ENCODE measurements at places on chromosomes 3 and 15.
A peak's percentile ranks its signal among the peaks of the same experiment; 100 is the strongest.

GRCh38 chr3:101779822-101780381 lies 891 bp downstream of the NXPE3 start:
- no peak for DNase-seq

DNA sequence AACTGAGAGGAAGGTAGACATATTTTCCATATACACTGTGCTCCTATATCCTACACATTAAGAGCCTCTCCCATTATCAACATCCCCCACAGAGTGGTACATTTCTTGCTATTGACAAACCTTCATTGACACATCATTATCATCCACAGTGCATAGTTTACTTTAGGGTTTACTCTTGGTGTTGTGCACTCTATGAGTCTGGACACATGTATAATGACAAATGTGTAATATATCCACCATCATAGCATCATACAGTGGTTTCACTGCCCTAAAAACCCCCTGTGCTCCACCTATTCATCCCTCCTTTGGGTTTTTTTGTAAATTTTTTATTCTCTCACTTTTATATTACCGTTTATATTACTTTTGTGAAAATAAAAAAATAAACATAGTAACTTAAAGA lies 22.2 kb upstream of the CLDN18 start:
- DNase-seq: no peak

GRCh38 chr3:179769411-179770247 lies 116.8 kb downstream of the USP13 start:
- DNase-seq: no peak

- DNase-seq: no peak
These were observed 10.0 kb downstream of the LSG1 start for GRCh38 chr3:194661946-194662345.

GRCh38 chr3:195900436-195901355 lies 7.7 kb downstream of the TNK2 start:
- DNase-seq: no peak

- DNase-seq: no peak
These were observed 237.4 kb downstream of the TLE3 start for GRCh38 chr15:69860321-69860720.

- no peak for DNase-seq
These were observed 283.5 kb downstream of the SV2B start for GRCh38 chr15:91383532-91383931.

DNA sequence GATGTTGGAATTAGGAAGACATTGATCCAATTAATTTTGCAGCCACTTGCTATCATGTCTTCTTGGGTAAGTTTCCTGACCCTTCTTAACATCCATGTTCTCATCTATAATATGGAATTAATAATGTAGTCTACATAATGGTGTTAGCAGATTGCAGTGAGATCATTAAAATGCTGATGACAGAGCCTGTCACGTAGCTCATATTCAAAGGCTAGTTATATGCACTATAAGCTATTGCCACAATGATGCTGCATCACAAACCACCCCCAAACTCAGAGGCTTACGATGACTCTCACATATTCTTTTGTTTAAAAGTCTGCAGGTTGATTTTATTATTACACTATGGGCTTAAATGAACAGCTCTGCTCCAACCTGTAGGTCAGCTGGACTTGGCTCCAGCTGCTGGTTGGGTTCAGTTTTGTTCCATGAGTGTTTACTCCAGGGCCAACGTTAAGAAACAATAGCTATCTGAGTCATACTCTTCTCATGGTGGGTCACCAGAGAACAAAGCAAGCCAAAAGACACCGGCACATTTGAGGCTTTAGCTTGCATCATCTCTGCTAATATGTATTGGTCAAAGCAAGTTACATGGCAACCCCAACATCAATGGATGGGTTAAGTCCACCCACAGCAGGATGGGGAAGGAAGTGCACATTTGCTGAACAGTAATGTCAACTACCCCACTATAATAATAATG lies 250.0 kb upstream of the SLCO3A1 start:
- no peak for DNase-seq

GRCh38 chr15:65245096-65245856 lies 34.0 kb upstream of the CILP start:
- no peak for DNase-seq

- DNase-seq: no peak
These were observed 33.8 kb downstream of the FMN1 start for GRCh38 chr15:33160581-33161165.

GRCh38 chr3:65785065-65785645 lies 253.6 kb downstream of the MAGI1 start:
- DNase-seq: peak; percentile 8

GRCh38 chr3:135178566-135178965 lies 383.5 kb downstream of the EPHB1 start:
- no peak for DNase-seq

- DNase-seq: no peak
These were observed 82.0 kb downstream of the GMNC start for GRCh38 chr3:190780524-190780923.

GRCh38 chr3:189954733-189955665 lies 165.7 kb downstream of the P3H2 start:
- DNase-seq: no peak

GRCh38 chr15:79032656-79033055 lies 57.9 kb downstream of the RASGRF1 start:
- DNase-seq: no peak

- DNase-seq: peak; percentile 14
These were observed 8.2 kb downstream of the SLC27A2 start for GRCh38 chr15:50190166-50190570.

- DNase-seq: no peak
These were observed 13.0 kb upstream of the CADPS start for GRCh38 chr3:62888180-62888579.

GRCh38 chr15:85426481-85426880 lies 46.1 kb downstream of the AKAP13 start:
- no peak for DNase-seq

DNA sequence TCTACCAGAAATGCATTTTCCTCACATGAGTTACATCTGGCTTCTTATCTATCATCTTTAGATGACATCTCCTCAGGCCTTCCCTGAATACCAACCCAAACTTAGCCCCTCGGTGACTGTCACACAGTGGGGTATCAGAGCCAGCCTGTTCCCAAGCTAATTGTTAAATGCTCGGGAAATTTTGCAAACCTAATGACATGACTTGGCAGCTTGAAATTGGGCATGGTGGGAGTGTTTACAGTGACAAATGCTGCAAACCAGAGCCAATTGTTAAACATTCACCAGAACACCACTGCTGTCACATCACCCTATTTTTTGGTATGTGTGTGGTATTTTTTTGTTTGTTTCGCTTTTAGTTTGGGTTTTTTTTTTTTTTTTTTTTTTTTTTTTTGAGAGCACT lies 130.8 kb downstream of the HCN4 start:
- no peak for DNase-seq

DNA sequence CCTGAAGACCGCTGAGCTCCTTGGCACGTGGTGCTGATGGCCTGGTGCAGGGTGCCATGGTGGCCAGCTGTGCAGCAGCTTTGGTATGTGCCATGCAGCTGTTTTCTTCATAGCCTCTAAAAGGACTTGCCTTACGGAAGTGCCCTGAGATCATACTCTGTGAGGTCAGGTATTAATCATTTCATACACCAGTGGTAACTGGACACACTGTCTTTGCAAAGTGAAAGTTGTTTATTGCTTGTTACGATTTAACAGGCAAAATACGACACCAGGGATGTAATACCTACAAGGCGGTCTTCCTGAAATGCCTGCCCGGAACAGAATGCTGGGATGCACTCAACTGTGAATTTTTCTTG lies 184.6 kb downstream of the ATP10A start:
- DNase-seq: no peak

DNA sequence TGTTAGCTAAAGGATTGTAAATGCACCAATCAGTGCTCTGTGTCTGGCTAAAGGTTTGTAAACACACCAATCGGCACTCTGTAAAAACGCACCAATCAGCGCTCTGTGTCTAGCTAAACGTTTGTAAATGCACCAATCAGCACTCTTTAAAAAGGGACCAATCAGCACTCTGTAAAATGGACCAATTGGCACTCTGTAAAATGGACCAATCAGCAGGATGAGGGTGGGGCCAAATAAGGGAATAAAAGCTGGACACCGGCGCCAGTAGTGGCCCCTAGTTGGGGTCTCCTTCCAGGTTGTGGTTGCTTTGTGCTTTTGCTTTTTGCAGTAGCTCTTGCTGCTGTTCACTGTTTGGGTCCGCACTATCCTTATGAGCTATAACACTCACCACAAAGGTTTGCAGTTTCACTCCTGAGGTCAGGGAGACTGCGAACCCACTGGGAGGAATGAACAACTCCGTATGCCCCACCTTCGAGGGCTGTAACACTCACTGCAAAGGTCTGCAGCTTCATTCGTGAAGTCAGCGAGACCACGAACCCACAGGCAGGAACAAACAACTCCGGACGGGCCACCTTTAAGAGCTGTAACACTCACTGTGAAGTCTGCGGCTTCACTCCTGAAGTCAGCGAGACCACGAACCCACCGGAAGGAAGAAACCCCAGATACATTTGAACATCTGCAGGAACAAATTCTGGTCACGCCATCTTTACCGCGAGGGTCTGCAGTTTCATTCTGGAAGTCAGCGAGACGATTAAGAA lies 1.1 kb upstream of the SUCLG2 start:
- DNase-seq: no peak

- DNase-seq: no peak
These were observed 319.1 kb downstream of the FHIT start for GRCh38 chr3:60932170-60932569.

DNA sequence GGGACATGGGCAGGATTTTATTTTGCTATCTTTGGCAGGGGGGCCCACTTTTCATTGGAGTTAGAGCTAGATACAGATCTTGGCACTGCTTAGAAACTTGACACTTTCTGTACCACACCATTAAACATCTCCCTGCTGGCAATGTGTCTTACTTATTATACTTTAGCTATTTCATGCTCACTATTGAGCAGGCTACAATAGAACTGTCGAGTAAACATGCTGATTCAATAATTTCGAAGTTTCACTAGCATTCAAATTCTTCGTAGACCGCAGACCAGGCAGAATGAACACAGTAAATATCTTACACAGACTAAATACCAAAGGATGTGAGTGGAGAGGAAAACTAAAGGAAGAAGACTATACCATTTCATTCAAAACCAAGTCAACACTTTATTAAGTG lies 180.8 kb downstream of the UNC13C start:
- DNase-seq: no peak

GRCh38 chr3:135981701-135982403 lies 16.3 kb downstream of the PPP2R3A start:
- no peak for DNase-seq

GRCh38 chr15:74889883-74890664 lies at the start of gene MPI:
Gene MPI (plus strand): TSS chr15:74890042. CDS start chr15:74890074, 32 bp downstream.
- DNase-seq: peak; percentile 95

GRCh38 chr15:85462029-85462428 lies 81.6 kb downstream of the AKAP13 start:
- DNase-seq: no peak

- no peak for DNase-seq
These were observed 10.2 kb downstream of the H1-8 start for GRCh38 chr3:129553171-129553570.

GRCh38 chr3:14547693-14548092 lies 7.6 kb upstream of the GRIP2 start:
- DNase-seq: no peak

DNA sequence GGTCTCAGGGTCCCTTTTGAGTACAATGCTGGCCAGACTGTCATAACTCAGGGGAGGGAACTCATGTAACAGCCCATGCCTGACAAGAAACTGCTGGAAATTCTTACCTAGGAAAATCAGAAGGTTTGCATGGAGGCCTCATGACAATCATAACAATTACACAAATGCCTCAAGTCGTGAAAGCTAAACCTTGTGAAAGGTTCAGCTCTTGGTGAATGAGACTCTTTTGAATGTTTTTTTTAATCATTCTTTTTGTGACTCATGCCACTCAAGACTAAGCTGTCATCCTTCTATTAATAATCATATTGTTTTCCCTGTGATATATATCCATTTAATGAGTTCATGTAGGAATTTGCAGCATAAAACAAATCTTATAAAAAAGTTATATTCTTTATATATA lies 61.4 kb upstream of the LEKR1 start:
- DNase-seq: no peak

GRCh38 chr3:171526146-171526545 lies 65.9 kb upstream of the TNIK start:
- DNase-seq: no peak

- DNase-seq: no peak
These were observed 48.8 kb upstream of the DNAJC13 start for GRCh38 chr3:132368515-132368914.

DNA sequence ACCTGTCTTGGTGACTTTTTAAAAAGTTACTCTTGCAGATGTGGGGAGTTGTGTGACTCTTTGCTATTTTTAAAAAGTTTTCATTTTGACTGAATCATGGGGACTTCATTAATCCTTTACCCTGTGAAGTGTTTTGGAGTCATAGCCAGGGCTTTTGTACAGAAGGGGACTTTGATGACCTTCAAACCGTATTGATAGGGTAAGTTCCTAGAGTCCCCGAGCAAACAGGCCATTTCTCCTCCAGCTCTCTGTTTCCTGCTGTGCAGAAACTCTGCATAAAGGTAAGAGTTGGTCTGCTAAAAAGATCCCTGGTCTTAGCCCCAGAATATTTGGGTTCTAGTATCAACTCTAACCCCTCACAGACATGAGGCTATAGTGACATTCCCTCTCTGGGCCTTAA lies 170.8 kb upstream of the BCL6 start:
- DNase-seq: no peak

DNA sequence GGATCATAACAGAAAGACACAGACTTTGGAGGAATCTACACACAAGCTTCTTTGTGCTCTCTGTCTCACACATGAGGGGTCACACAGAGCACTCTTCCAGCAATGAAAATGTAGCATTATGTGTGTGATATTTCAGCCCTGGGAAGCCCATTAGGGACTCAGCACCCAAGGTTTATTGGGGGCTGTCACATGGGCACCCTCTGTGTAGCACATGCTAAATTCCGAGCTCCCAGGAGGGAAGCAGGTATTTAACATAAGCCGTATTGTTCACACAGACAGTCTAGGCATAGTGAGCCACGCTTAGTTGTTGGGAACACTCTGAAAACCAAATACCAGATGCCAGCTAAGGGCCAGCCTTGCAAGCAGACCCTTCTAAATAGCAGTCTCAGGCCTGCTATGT lies 261.6 kb upstream of the MANF start:
- no peak for DNase-seq

DNA sequence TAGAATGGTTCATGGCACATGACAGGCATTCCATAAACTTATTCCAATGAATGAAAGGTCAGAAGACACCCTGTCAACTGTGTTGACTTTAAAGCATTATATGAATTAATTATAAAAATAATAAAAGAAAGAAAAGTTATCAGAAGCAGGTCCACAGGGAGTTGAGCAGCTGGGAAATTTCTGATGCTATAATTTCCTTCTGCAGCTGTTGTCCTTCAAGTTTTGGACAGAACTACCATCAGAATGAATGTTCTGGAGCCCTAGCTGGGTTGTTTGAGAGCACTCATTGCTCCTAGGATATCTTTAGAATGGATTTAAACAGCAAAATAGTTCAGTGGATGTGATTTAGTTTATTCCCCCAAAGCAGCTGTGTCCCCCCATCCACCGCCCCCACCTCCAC lies 232.4 kb upstream of the PROK2 start:
- DNase-seq: no peak

DNA sequence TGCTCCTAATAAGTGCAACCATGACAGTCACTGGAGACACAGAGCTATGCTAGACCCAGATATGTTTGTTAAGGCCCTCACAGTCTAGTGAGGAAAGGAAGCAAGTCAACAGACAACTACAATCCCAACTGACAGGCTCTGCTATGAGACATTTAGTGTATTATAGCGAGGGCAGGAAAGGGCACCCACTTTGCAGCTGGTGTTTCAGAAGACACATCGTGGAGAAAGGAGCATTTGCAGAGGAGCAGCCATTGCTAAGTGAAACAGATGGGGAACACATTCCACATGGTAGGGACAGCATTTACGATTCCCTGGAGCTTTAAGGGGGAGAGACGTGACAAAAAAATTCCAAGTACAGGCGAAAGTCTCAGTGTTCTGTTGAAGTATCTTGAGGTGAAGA lies 685.6 kb downstream of the AGBL1 start:
- DNase-seq: no peak
